ENCODE measurements at places on chromosomes 12 and 14.

- DNase-seq: no peak
Measured at GRCh38 chr14:23060536-23061260, 3.4 kb upstream of the CDH24 start.

DNA sequence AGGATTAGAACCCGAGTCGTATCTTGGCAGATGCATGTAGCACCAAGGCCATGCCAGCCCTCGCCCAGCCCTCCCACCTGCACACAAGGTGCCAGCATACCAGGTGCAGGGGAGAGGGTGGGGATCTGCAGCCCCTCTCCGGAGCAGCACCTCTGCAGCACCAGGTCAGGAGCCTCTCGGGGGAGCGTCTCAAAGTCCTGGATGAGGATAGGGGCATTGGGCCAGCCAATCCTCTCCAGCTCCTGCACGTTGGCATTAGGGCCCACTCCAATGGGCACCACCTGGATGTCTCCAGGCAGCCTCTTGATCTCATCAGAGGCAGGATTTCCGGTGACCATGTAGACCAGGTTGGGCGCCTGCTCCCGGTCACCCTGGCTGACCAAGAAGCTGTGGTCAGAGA, 73.2 kb upstream of the ANO2 start:
- DNase-seq: no peak

DNA sequence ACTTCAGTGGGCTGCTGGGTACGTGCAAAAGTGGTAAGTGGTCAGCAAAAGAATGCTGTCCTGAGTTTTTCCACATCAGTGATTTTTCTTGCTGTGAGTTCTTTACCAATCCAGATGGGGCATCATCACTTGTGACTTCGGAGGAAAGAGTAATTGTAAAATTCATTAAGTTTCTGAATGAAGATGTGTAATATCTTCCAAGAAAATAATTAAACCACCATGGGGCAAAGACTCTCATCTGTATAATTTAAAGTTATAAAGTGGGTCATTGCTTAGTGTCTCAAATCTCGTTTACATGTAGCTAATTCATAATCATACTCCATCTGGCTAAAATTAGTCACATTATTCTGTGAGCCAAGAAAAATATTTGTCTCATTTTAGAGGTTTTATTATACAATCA, 10.8 kb upstream of the MED6 start:
- peak; percentile 24 for DNase-seq

DNA sequence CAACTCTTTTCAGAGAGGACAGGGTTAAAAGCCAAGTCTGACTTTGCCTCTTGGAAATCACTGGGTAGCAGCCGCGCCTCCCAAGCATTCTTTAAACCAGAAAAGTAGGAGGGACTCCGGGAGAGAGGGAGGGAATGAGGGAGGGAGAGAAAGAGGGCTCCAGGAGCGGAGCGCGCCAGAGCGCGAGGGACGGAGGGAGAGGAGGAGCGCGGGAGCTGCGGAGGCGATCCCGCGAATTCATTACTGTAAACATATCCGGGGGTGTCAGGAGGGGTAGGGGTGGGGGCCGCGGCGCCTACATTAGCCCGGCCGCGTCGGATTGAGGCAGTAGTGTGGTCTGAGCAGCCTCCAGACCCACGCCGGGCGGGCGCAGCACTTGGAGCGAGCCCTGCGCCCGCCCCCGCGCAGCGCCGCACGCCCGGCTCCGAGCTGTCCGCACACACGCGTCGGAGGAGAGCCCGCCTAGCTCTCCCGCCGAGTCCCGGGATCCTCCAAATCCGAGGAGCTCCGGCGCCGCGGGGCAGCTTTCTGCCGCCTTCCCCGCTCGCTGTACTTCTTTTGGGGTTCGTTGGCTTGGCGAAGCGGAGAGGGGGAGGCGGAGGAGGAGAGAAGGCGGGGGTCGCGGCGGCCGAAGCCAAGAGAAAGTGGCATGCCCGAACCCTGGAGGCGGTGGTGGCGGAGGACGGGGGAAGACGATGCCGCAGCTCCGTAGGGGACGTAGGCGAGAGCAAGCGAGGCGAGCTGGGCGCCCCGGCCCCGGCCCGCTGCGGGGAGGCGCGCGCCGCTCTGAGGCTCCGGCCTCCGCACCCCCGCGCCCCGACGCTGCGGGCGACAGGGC, 3.3 kb downstream of the FLRT2 start:
- DNase-seq: peak; percentile 51

GRCh38 chr12:116528498-116528897, 30.7 kb upstream of the MAP1LC3B2 start:
- DNase-seq: peak; percentile 35

- DNase-seq: no peak
Measured at GRCh38 chr12:8501720-8502119, 11.6 kb upstream of the CLEC4D start.

DNA sequence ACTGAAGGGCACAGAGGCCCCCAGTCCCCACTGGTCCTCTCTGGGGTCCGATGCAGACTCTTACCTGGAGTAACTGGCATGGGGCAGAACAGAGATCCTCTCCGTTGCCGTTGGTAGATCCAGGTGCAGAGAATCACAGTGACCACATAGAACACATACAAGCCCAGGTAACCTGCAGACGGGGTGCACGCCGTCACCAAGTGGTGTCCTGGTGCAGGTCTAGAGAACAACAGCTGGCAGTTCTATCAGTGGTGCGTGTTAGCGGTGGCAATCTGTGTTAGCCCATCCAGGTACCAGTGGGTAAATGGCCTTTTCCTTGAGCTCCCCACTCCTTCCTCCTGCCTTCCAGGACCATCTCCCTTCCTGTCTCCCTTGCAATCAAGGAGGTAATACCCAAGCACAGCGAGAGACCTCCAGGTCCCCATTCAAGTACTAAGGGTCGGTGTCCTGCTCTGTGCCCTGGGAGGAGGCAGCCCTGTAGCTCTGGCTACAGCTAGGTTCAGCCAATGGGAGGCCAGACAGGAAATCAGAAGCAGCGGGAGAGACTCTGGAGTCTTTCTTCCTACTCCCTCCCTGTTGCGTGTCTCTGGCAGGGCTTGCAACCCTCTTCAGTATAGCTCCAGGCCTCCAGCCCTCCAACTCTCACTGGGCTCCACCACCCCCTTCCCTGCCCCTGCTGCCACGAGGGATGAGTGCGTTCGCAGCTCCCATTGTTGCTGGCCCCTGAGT, 15.8 kb downstream of the SLC8B1 start:
- DNase-seq: no peak

GRCh38 chr14:56989359-56989758, 179.1 kb upstream of the OTX2 start:
- DNase-seq: no peak

DNA sequence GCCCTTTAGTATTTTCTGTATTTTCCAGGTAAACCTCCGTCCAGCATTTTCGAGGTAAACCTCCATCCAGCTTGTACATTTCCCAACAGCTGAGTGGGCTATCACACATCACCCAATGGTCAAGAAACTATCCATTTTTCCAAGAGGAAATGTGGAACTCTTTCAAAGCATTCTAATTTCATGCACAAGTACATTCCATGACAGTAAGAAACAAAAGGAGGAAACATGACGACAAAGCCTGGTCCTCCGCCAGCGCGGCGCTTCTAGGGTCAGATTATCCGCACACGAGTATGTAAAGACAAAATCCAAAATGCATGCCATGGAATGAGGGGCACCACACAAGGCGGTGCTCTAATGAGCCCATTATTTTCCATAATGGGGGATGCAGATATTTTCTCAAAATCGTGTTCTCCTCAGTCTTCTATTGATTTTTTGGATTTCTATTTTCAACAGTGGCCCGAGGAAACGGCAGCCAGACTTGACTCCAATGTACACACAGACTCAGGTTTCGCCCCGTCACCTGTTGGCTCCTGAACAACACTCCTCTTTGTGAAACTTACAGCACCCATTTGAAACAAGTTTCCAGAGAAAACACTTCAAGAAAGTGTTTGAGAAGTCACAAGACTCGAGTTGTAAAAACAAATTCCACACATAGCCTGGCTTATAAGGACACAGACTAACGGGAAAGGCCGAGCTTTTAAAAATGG, 107.4 kb downstream of the PRICKLE1 start:
- peak; percentile 40 for DNase-seq

GRCh38 chr12:93292731-93293566, 84.8 kb upstream of the NUDT4 start:
- DNase-seq: peak; percentile 46

DNA sequence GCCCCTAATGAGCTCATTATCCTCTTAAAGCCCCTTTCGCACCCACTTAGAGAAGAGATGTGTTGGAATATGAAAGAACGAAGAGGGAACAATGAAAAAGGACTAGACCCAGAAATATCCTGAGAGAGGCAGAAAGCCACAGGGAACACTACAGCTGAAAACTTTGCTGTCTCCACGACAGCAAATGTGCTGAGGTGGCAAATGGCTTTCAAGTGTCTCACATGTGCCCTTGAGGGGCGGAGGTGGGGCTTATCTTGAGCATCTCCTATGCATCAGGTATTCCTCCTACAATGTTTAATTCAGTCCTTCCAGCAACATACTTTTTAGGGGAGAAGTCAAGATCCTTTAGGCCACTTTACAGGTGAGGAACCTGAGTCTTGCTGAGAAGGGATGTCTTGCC, 62.9 kb downstream of the WSCD2 start:
- DNase-seq: no peak

GRCh38 chr14:85439696-85440328, 90.1 kb upstream of the FLRT2 start:
- DNase-seq: peak; percentile 91

- no peak for DNase-seq
Measured at GRCh38 chr14:85205875-85206274, 324.1 kb upstream of the FLRT2 start.

DNA sequence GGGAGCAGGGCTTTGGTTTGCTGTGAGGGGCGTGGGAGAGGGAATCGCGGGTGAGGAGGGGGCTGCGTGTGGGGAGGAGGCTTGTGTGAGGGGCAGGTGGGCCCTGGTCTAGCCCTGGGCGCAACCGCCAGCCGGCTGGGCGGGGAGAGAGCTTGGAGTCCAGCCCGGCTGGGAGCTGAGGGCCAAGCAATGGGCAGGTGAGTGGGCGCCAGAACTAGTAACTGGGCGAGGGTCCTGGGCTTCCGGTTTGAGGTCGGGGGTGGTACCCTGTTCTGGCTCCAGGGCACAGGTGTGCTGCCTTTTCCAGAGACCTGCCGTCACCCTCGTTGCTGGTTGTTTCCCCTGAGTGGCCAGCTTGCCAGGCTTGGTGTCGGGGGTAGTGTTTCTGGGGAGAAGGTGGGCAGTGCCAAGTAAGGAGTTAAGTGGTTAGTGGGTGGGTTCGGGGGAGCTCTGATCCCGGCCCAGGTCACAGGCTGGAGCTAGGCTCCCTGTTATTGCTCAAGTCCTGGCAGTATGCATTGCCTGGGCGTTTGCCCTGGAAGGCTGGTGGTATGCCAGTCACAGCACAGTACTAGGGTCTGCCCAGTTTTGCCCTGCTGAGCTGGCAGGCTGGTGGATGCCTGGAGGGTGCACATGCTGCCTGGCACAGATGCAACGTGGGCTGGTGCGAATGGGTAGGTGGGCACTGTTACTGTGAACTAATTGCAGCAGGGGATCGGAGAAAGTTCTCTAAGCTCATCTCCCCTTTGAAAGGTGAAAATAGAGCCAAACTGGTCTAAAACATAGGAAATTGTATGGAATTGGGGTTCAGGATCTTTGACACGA, 683 bp downstream of the CIPC start:
- DNase-seq: peak; percentile 14

GRCh38 chr12:83128540-83128939, 441.8 kb downstream of the TMTC2 start:
- no peak for DNase-seq

DNA sequence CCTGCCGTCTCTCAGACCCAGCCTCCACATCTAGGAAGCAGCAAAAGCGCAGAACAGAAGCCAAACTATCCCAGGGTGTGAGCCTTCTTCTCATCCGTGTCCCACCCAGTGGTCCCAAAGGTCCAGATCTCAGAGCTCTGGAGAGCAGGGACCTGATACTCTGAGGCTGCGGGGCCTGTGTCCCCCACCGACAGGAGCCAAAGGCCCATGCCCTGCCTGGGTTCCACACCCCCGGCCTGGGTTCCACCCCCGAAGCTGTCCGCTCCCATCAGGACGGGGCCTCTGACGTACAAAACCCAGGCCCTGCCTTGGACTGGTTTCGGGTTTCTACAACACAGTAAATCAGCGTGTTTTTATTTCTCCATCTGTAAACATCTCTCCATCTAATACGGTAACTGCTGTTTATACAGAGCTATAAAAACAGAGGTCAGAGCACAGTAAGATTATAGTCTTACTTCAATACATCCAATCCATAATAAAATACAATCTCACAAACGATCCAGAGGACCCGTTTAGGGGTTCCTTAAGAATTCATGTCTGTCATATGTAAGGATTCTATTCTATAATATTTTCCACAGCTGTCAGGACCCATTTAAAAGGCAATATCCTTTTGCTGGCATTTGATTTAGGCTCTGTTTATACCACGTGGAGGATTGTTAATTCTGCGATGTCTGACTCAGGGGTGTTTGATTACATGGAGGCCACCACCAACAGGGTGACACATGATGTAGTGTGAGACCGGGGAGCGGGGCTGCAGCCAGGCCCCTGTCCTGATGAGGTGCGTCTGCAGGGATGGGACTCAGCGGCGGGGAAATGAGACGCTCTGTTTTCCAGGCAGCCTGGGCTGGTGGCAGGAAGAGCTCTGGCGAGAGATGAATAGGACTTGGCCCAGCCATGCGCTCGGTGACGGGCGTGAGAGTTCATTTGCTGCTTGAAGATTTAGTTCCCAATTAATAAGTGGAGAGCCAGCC, 110.3 kb downstream of the DICER1 start:
- DNase-seq: no peak

DNA sequence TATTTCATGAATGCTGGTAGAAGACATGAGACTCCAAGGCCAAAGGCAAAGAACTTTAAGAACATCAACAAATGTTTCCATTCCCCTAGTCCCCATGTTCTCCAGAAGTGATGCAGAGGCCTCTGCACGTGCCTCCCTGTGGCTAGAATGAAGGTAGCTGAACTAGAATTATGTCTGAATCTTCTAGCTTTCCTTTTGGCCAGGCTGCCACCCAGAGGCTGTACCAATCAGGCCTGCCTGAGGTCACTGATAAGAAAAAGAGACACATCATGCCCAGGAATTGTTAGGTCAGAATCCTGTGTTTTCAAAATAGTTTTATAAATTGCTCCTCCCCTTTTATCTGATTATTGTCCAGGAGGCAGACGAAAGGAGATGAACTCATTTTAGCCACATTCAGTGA, 188.0 kb upstream of the SLC16A7 start:
- DNase-seq: no peak

- DNase-seq: no peak
Measured at GRCh38 chr12:41466802-41467201, 278.7 kb downstream of the PDZRN4 start.

DNA sequence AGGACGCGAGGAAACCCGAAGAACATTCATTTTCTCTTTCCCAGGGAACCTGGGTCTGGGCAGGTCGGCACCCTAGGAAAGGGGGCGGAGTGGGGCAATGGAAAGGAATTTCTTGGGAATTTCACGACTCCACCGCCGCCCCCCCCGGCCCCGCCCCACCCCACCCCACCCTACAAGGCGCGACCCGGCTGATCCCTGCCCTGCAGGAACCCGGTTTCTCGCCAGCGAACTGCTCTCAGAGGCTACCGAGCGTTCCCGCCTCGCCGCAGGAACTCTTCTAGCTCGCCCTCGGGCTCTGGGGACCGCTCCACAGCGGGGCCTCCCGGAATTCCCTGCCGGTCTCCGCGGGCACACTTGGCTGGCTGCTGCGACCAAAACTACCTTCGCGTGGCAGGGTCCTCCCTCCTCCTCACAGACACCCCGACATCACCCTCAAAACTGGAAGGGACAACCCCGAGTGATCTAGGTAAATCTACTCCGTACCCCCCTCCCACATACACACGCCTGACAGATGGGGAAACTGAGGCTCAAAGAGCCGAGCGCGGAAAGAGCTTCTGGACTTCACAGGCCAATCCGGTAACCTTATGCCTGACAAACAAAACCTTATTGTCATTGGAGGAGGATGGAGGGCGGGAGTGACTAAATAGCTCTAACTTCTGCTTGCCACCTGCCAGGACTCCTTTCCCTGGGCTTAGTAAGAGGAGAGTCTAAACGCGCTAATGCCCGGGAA, 785 bp upstream of the ACTN1 start:
- peak; percentile 66 for DNase-seq
